K562 (cell line): ENCODE measurements at places on chromosomes 12 and 14.

- no peak for DNase-seq
These were observed 299.3 kb upstream of the STXBP6 start for GRCh38 chr14:25349269-25349668.

- no peak for DNase-seq
These were observed 48.6 kb downstream of the KICS2 start for GRCh38 chr12:64173456-64173855.

- no peak for DNase-seq
These were observed 210.4 kb downstream of the ETV6 start for GRCh38 chr12:11859705-11860425.

DNA sequence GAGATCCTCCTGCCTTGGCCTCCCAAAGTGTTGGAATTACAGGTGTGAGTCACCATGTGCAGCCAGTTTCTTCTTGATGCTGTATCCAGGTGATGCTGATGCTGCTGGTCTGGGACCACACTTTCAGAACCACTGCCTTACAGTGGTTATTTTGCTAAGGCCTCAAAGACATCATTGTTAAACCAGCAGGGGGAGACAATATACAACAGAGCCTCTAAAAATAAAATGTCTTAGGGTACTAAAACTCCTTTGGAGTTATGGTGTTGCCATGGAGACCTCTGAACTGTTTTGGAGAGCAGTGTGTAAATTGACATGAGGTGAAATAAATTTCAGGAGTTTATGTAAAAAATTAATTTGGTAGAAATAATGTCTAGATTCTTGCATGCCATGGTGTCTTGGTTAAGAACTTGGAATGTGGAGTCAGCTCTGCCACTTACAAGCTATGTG, 1.1 kb upstream of the ARG2 start:
- peak; percentile 48 for DNase-seq

DNA sequence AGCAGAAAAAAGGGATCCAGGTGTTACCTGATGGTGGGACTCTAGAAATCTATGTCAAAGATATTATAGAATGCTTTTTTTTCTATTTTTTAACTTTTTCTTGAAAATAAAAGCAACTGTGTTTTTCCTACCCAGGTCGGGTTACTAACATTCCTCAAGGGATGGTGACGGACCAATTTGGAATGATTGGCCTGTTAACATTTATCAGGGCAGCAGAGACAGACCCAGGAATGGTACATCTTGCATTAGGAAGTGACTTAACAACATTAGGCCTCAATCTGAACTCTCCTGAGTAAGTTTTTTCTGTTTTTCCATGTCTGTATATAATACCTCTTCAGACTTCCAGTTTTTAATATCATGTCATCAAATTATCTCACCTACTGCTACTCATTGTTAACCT, 27.6 kb upstream of the KCNMB4 start:
- DNase-seq = no peak
